Neural cell (in vitro differentiated cells): ENCODE measurements at places on chromosomes 4 and X. TPM values are rescaled to one million over a fixed set of nuclear protein-coding genes. Genes with fewer than 3 reads are reported as not detected.

Gene DSPP
- not detected in 2 replicates for polyA plus RNA-seq

Gene S100G
- not detected in 2 replicates for polyA plus RNA-seq

Gene SCML2
- 14.7 and 15.4 TPM in 2 replicates for polyA plus RNA-seq

Gene IGSF1
- polyA plus RNA-seq = 2.6 and 3.0 TPM in 2 replicates

Gene MAGEA4
- not detected in 2 replicates for polyA plus RNA-seq

Gene PITX2
- not detected in 2 replicates for polyA plus RNA-seq

Gene TMEM271
- polyA plus RNA-seq = 16.0 and 20.4 TPM in 2 replicates

Gene UGT2B17
- polyA plus RNA-seq = not detected in 2 replicates

Gene VSIG4
- polyA plus RNA-seq = not detected in 2 replicates

Gene GRPR
- polyA plus RNA-seq = not detected in 2 replicates

Gene SSX4B
- polyA plus RNA-seq = not detected in 2 replicates

Gene PLCXD1
- 24.6 and 30.1 TPM in 2 replicates for polyA plus RNA-seq

Gene TRO
- polyA plus RNA-seq = 361 and 487 TPM in 2 replicates

Gene IQCM
- polyA plus RNA-seq = not detected in 2 replicates

Gene DCX
- polyA plus RNA-seq = 180 and 206 TPM in 2 replicates

Gene RAI2
- polyA plus RNA-seq = 1.5 and 4.8 TPM in 2 replicates

Gene TXK
- polyA plus RNA-seq = not detected in 2 replicates

Gene SLIT2
- polyA plus RNA-seq = 26.4 and 29.0 TPM in 2 replicates

Gene DNAJB14
- 39.6 and 41.3 TPM in 2 replicates for polyA plus RNA-seq

Gene PPP2R2C
- polyA plus RNA-seq = 34.4 and 41.2 TPM in 2 replicates

Gene PGAM4
- polyA plus RNA-seq = not detected in 2 replicates

Gene CSAG1
- not detected in 2 replicates for polyA plus RNA-seq

Gene RAB39B
- 26.2 and 27.4 TPM in 2 replicates for polyA plus RNA-seq

Gene SPANXA1
- not detected in 2 replicates for polyA plus RNA-seq

Gene NDST3
- polyA plus RNA-seq = 3.2 and 4.0 TPM in 2 replicates

Gene HHIP
- polyA plus RNA-seq = not detected in 2 replicates

Gene TMEM187
- polyA plus RNA-seq = 5.2 and 6.3 TPM in 2 replicates

Gene CASK
- 49.0 and 58.3 TPM in 2 replicates for polyA plus RNA-seq
